ENCODE measurements at places on chromosomes 2 and 18. TPM values are rescaled to one million over a fixed set of nuclear protein-coding genes. Genes with fewer than 3 reads are reported as not detected.

UNC80 gene
- not detected for total RNA-seq

PARD6G gene
- 0.43 TPM for total RNA-seq

BOK gene
- 30.9 TPM for total RNA-seq

NTSR2 gene
- not detected for total RNA-seq

CGREF1 gene
- not detected for total RNA-seq

MCFD2 gene
- 404 TPM for total RNA-seq

GRCh38 chr18:50902797-50903196, 23.9 kb downstream of the ME2 start:
- no peak overlapping the region for H3K4me3 ChIP-seq
- no peak overlapping the region for H3K27ac ChIP-seq
- no peaks in the 10 kb centered on the region for H3K4me1 ChIP-seq
- peaks cover 25% of the 10 kb centered on the region for H3K36me3 ChIP-seq
- peaks cover 2% of the 10 kb centered on the region for H3K27me3 ChIP-seq
- no peak for DNase-seq

DNA sequence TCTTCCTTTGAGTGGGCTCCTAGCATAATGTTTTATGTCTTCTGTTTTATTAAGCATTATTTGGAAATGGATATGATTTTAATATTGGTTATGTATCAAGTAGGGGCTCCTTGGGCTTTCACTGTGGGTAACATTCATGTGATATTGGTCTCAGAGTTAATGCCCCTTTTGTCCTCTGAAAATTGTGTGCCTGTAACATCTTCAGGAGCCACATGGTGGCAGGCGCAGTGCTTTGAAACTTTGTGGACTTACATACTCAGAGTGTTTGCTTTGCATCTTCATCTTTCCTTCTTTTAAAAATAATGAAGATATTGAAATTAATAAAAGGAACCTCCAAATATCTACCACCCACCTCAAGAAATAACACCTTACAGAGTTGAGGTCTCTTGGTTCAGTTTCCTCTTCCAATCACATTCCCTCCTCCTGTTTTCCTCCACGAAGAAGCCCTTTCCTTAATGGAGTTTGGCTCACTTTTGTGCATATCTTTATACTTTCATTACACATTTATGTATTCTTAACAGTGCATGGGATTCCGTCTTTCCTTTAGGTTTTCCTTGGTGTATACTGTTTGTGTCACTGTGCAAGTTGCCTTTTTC, 73.5 kb downstream of the LIMS1 start:
- DNase-seq: peak; percentile 43
- H3K4me3 ChIP-seq: no peak overlapping the region
- peaks cover 39% of the 10 kb centered on the region for H3K4me1 ChIP-seq
- H3K27ac ChIP-seq: no peak overlapping the region

GRCh38 chr2:216372761-216373291, 543 bp upstream of the MARCHF4 start:
- peaks cover 73% of the 10 kb centered on the region for H3K4me1 ChIP-seq
- peak overlapping the region; percentile 92 for H3K4me3 ChIP-seq
- DNase-seq: peak; percentile 90

DNA sequence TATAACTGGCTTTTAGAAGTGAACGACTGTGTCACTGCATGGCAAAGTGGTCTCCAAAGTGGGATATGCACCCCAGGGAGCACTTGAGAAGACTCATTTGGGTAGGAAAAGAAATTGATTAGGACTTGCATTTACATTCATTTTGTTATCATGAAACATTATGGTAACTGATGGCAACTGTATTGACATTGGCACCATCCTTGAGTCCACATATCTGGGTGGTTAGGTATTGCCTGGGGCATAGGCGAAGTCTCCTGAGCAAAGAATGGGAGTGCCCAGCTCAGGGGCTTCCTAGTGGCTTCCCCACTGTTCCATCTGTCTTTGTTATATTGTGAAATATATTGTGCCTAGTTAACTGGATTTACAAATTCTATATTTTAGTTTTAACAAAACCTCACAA, 29.2 kb downstream of the SPATS2L start:
- DNase-seq: no peak
- no peak overlapping the region for H3K4me3 ChIP-seq
- H3K36me3 ChIP-seq: peaks cover 32% of the 10 kb centered on the region
- H3K4me1 ChIP-seq: peaks cover 65% of the 10 kb centered on the region
- H3K27ac ChIP-seq: peak overlapping the region; percentile 54

DNA sequence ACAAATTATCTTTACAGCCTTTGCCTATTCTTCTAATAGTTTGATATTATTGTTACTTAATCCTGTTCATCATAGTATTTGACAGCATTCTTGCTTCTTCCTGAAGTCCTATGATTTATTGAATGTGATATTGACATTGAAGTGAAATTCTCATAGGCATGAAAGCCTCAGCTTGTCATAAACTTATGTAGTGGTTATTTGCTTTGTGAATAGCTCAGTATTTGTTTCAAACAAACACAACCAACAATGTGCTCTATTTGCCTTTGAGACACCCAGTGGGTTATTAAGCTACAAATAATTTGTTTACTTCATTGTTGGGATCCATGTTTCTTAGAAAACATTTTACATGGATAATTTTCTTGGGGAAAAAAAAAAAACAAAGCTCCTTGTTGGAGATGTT, 57.2 kb downstream of the TTC39C start:
- DNase-seq: no peak
- H3K27ac ChIP-seq: no peak overlapping the region
- H3K4me1 ChIP-seq: peaks cover 13% of the 10 kb centered on the region

DNA sequence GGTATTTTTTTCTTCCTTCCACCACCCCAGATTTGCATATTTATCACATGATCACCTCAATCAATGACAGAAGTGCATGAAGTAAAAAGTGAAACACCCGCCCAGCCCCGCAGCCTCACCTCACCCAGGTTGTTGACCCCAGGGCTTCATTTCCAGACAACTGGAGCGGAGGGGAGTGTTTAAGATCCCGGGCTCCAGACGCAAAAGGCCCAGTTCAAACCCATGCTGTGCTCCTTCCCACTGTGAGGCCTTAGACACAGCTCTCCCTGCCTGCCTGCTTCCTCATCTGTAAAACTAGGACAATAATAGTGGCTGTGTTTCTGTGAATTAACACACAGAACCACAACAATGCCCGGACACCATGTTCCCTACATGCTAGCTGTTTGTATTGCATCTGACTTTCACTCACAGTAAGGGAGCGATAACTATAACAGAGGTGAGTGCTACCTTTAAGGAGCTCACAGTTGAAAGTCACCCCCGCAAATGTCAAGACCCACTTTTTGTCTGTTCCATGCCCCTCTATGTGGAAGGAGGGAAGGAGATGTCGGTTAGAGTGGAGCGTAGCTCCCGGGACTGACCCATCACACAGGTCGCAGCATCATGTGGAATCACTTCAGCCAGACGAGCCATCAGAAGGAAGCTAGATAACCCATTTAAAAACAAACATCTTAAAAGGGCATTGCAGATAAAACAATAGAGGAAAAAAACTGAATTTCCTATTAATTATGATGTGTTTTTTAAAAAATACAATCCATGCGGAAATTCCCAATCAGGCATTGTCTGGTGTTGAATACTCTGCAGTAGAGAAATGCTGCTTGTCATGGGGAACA, 77.5 kb upstream of the DAPL1 start:
- H3K27me3 ChIP-seq: no peaks in the 10 kb centered on the region
- DNase-seq: no peak
- H3K36me3 ChIP-seq: peaks cover 13% of the 10 kb centered on the region

- no peak overlapping the region for H3K27ac ChIP-seq
- no peaks in the 10 kb centered on the region for H3K4me1 ChIP-seq
- H3K27me3 ChIP-seq: peaks cover 3% of the 10 kb centered on the region
These were observed 10.6 kb downstream of the THNSL2 start for GRCh38 chr2:88180605-88181240.

DNA sequence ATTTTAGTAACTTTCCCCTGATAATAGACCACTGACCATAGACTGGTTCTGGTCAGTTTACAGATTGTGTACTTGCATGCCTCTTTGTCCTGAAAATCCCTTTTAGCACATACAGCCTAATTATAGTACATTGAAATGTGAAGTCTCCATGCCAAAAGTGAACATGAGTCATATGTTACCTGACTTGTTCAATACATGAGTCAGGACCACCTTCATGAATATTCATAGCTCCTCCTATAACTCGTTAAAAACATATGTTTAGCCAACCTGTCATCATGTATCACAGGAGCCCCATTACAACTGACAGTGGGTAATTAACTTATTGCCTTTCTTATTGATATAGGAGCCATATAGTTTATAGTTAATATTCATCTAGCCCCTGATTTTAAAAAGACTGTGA, 78.6 kb downstream of the SH3YL1 start:
- H3K36me3 ChIP-seq: no peaks in the 10 kb centered on the region
- no peak for DNase-seq
- H3K27ac ChIP-seq: no peak overlapping the region
- no peak overlapping the region for H3K4me3 ChIP-seq
- H3K27me3 ChIP-seq: no peaks in the 10 kb centered on the region
- H3K4me1 ChIP-seq: no peaks in the 10 kb centered on the region

All from HFFc6 (cell line).